T-helper 2 cell treated with Interferon-gamma antibody and Interleukin-4, amounts not matched to agents 5 μg/mL and 100 μg/mL, for 36 hours (primary cell): ENCODE measurements at places on chromosomes 6 and 20.
A peak's percentile ranks its signal among the peaks of the same experiment; 100 is the strongest.

GRCh38 chr6:168469926-168470325 is 28.9 kb downstream of the SMOC2 start:
- DNase-seq: no peak

- DNase-seq: no peak
Observed at GRCh38 chr6:141561154-141561553, 571.6 kb upstream of the GJE1 start.

- no peak for DNase-seq
Observed at GRCh38 chr6:111710439-111710838, 104.8 kb upstream of the TRAF3IP2 start.

DNA sequence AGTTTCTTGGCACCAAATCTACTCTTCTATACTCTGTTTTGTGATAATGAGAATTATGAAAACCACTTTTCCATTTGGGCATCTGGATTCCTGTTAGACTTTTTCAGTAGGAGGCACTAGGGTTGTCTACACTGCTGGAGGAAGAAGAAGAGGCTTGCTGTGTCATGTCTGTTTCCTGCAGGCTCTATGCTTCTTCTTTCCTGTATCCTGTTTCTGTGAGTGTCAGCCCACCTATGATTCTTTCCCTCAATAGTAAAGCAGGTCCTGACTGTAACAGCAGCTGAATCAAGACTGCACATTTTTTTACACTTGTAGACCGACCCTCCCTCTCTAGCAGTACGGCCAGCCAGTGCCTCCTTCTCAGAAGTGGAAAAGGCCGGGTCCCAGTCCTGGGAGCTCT is 603.9 kb downstream of the HDGFL1 start:
- DNase-seq: no peak

- DNase-seq: no peak
Observed at GRCh38 chr6:67252663-67253062, 1382.4 kb upstream of the ADGRB3 start.

DNA sequence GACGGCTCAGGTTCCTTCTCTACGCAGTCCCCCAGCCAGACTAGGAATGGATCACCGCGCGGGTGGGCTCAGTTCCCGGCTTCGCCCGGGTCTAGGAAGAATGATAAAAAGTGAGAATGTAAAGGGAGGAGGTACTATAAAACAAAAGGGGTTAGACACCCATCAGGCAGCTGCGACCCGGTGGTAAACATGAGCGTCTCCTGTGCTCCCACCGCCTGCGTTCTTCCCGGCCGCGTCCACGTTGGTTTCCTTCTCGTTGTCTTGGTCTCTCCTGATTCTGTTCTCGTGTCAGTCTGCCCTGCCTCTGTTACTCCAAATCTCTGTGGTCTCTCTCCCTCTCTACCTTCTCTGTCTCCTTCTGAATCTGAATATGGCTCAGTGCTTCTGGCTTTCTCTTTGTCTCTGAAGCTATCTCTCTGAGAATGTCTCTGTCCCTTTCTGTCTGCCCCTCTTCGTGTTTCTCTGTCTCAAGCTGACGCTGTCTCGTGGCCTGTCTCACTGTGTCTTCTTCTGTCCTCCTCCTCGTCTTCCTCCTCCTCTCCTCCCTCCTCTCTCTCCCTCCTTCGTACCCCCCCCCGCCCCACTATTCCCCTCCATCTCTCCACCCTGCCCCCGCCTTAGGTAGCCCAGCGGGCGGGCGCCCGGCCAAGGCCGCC is 41.6 kb upstream of the FOXP4 start:
- DNase-seq: no peak

DNA sequence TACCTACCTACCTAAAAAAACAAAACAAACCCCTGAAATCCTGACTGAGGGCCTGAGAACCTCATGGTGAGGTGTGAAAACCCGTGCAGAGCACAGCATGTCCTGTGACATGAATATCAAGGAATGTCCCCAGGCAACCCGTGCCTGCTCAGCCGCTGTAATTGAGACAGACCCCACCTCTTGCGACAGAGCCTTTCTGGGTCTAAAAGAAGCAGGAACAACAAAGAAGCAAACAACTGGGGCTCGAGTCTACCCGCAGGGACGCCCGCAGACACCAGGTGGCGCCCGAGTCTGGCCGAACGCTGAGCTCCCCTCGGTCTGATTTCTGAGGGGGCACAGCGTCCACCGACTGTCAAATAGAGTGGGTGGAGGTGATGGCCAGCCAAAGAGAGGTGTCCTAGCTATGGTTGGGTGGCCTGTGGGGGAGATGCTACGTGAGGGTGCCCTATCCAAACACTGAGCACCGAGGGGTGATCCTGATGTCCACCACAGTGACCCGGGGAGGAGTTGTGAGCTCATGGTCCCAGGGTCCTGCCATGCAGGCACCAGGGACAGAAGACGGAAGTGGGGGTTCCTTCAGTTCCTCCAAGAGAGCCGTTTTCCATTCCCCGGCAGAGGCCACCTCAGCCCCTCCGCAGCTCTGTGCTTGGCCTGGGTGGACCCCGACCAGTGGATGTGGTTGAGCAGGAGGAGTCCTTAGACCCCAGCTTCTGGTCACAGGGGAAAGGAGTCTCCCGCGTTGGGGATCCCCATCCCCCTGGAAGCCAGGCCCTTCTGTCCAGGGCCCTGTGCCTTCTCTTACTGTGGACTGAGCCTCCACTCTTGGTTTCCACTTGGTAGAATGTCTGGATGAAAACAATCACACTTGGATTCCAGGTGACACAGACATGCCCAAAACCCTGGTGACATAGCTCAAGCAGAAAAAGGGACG is 268.2 kb downstream of the CDC5L start:
- DNase-seq: peak; percentile 60

DNA sequence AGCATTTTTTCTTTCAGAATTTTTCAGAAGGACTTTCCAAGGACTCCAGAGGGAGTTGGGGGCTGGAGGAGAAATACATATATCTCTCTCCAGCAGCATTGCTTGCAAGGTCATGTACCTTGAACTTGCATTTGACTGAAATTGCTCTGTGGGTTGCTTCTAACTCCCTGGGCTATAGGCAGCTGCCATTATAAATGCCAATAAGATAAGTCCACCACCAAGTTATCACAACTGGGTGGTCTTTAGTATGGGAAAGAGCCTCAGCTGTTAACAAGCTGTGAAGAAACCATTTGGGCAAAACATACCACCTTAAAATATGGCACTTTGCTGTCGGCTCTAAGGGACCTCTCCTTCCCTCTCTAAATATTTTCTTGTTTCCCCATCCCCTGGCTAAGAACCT is 20.9 kb upstream of the CITED2 start:
- DNase-seq: no peak

- no peak for DNase-seq
Observed at GRCh38 chr20:9660236-9660868, 146.0 kb downstream of the LAMP5 start.

- DNase-seq: no peak
Observed at GRCh38 chr6:96862560-96862959, 25.3 kb upstream of the GPR63 start.

DNA sequence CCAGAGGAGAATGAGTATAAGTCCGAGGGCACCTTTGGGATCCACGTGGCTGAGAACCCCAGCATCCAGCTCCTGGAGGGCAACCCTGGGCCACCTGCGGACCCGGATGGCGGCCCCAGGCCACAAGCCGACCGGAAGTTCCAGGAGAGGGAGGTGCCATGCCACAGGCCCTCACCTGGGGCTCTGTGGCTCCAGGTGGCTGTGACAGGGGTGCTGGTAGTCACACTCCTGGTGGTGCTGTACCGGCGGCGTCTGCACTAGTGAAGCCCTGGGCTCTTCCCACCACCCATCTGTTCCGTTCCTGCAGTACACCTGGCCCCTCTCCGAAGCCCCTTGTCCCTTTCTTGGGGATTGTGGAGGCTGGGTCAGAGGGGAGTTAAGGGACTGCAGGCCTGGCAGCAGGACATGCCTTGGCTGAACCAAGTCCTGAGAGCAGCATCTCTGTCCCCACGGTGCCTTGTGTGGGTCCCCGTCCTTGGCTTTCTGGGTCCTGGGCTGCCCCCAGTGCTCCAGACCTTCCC is 19.3 kb downstream of the MAVS start:
- DNase-seq: no peak

DNA sequence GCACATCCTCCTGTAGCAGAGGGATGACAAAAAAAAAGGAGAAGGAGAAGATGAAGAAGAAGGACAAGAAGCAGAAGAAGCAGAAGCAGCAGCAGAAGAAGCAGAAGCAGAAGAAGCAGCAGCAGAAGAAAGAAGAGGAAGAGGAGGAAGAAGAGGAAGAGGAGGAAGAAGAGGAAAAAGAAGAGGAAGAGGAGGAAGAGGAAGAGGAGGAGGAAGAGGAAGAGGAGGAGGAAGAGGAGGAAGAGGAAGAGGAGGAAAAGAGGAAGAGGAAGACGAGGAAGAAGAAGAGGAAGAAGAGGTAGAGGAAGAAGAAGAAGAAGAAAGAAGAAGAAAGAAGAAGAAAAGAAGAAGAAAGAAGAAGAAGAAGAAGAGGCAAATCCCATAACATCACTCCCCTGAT is 35.0 kb upstream of the AHI1 start:
- DNase-seq: no peak

GRCh38 chr6:89667872-89668556 is 29.5 kb upstream of the LYRM2 start:
- DNase-seq: no peak

DNA sequence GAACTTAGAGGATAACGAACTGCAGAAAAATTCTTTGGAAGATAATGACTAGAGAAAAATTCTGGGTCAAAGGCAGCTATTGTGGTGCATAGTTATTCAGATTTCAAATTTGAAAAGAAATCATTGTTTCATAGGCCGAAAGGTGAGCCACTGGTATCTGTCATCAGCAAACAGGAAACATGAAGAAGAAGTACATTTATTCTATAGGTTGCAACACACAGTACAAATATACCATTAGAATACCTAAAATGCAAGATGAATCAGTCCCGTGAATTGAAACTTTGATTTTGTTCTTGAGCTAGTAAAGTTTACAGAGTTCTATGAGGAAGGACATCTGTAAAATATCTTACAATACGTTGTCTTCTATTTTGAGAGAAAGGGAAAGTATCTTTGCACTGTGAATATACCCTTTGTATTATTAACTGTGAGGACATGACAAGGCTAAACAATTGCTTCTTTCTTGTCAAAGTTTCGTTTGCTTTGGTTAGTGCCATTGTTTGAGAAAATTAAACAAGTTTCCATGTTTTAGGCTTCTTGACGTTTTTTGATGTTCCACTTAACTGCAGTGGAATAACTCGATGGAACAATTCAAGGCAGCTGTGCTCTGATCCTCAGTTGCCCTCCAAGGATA is 84.7 kb downstream of the HDGFL1 start:
- DNase-seq: no peak

DNA sequence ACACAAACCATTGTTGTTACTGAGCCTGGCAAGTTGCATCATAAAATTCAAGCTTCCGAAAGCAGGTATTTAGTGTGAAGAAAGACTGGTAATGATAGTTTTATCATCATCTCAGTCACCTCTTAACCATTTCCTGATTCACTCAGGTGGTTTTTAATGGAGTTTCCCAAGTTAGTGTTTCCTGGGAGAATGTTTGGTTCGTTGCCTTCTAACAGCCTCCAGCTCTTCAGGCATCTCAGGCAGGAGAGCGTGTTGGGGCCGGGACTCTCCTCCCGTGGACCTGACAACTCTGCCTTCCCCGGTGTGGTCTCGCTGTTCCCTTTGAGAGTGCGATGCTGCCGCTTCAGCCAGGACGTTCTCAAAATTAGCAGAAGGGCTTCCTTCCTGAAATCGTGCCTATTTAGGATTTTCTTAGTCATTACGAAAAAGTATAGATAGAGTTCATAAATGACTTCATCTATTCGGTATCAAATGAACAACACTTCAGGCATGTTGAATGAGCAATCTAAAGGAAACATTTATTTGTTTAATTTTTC is 105.0 kb upstream of the QKI start:
- DNase-seq: no peak

DNA sequence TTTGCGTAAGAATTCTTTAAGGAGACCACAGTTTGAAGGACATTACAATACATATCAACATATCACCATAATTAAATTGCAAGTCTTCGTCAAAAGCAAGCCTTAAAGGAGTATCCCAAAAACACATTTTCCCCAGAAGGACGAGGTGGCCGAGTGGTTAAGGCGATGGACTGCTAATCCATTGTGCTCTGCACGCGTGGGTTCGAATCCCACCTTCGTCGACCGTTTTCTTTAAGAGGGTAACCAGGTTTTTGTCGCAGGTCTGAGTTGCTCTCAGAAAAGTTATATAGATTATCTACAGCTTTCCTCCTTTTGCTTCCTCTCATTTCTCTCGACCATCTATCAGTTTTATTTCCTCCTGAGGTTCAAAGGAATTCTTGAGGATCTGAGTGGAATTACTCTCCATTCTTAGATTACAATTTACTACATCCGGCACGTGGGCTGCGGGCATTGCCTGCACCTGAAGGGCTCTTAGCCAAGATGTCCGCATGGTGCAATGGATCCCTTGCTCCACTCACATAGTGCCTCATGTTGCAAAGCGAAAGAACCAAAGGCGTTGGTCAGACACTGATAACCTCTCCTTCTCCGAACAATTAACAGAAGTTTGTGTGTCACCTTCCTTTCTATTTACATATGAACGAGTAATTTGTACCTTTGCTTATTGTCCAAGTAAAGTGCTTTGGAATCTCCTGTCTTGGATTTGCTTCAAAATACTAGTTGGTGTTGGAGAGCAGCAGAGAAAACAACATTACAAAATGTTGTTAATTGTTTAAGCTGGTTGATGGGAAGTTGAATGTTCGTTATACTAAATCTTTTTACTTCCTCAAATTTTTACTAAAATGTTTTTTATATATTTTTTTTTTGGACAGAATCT is 14.0 kb downstream of the POM121L2 start:
- DNase-seq: no peak

- no peak for DNase-seq
Observed at GRCh38 chr20:49540232-49540620, 27.7 kb downstream of the PTGIS start.

DNA sequence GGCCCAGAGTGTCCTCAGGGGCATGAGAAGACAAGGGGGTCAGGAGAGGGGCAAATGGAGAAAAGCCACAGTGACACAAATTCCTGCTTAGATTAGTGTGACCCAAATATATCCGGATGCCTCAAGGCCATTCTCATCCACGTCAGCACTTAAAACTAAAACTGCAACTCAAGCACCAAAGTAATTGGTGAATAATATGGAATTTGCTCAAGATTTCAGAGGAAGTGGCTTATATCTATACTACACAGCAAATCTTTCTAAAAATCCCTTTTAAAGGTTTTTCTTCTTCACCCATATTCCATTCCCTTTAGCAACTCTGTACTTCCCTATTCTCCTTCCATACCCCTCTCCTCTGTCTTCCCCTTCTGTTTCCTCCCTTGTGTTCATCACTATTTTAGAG is 15.2 kb downstream of the DEF6 start:
- DNase-seq: no peak

GRCh38 chr20:41147767-41148191 is 10.4 kb downstream of the PLCG1 start:
- DNase-seq: no peak

DNA sequence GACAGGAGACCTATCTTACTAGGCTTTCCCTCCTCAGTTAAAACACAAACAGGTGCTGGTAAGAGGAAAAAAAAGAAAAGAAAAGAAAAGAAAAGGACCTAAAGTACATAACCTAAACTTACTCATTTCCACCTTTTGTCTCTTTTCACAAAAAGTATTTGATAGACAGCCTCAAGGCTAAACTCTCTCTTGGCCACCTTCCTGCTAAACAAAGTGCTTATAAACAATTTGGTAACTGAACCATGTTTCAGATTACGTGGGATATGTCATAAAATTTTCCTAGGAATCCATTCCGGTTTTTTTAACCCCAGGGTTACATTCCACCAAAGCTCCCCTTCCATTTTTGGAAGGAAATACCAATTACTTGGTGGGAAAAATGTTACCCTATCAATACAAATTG is 109.0 kb downstream of the PRND start:
- no peak for DNase-seq
